ENCODE measurements at places on chromosomes 7 and 10.

DNA sequence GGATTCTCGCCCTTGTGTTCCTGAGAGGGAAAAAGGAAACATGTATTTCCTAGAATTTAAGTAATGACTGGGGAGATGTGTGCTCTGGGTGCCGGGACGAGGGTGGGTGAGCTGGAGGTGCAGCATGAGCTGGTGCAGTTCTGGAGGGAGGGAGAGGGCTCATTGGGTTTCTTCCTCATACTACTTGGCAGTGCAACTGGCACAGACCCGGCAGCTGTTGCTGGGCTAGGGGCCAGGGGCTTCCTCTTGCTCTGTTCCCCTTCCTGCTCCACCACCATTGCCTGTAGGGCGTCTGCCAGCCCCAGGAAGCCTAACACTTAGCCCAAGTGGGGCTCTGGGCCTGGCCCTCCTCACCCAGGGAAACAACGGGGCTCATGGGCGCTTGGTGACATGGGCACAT is 5.9 kb downstream of the RET start:
- DNase-seq = no peak

GRCh38 chr7:104968648-104969047 is 45.4 kb upstream of the KMT2E start:
- no peak for DNase-seq

DNA sequence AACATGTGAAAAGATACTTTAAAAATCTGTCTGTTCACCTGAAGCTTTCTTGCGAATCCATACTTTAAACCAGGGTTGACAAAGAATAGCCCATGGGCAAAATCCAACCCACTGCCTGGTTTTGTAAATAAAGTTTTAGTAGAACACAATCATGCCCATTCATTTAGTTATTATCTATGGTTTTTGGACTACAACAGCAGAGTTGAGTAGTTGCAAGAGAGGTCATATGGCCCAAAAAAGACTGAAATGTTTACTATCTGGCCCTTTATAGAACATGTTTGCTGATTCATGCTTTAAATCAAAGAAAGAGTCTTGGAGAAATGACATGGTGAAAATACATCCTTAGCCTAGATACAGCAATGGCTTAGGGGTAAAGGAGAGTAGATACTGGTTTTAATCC is 356.2 kb downstream of the RNLS start:
- DNase-seq = no peak

DNA sequence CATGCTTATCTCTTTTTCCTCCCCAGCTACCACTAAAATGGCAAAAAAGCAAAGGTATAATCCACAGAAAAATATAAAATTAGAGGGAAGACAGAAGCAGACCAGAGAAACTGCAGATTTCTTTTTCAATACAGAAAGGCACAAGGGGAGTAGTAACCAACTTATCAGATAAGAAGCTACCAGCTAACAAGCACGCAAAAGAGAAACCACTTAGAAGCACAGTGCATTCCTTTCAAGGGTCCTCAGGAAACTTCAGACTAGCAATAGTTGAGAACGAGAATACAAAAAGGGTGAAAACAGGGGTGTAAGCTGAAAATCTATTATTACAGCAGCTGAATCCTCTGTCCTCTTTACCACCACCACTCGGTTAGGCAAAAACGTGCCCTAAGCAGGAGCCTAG is 9.9 kb upstream of the OR2A5 start:
- no peak for DNase-seq

GRCh38 chr7:114415064-114415989 is 712 bp downstream of the FOXP2 start:
- DNase-seq = no peak

DNA sequence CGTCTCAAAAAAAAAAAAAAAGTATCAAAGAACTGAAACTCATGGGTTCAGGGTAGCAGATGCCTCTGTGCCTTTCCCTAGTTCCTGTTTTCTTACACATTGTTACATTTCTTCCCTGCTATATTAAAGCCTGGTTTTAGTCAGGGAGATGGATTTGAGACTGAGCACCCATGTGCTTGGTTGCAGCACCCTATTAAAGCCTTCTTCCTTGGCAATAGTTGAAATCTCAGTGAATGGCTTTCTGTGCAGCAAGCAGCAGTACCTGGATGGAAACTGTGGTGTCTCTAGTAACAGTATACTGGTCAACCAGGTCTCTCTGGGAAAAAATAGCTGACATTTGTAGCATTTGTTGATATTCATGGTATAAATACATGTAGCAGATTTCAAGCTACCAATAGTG is 331.1 kb downstream of the ANKRD30A start:
- DNase-seq = no peak

DNA sequence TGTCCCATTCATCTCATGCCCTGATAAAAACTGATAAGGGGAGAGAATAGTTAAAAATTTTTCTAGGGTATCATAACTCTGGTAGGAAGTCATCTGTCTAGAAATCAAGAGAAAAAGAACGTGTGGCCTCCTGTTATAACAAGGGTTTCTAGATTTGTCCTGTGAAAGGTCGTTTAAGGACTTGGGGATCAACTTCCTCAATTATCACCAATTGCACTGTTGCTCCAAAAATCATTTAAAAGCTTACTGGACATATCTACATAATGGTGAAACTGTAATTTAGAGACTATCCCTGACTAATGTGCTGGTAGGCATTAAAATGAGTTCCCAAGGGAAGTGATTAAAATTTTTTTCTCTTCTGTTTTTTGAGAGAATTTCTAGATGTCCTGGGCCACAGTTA is 58.2 kb downstream of the GPR141 start:
- no peak for DNase-seq

- no peak for DNase-seq
Measured at GRCh38 chr10:73478636-73479035, 17.2 kb downstream of the PPP3CB start.

DNA sequence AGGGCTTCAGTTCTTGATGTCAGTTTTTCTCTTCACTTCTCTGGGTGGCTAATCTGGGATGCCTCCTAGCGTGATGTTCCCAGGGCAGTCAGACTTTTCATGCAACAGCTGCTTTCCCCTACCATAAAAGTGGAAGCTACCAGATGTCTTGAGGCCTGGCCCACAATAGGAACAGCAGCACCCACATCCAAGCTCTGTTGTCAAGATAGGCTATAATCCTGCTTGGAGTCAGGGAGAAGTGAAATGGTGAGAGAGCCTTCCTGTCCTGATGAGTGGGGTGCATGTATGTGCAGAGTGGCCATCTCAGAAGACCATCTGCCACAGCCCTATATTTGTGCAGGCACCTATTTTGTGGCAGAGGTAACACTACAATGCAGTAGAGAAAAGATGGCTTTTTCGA is 108.0 kb downstream of the HTR5A start:
- DNase-seq = no peak

GRCh38 chr7:22252016-22252415 is 104.9 kb downstream of the RAPGEF5 start:
- no peak for DNase-seq

DNA sequence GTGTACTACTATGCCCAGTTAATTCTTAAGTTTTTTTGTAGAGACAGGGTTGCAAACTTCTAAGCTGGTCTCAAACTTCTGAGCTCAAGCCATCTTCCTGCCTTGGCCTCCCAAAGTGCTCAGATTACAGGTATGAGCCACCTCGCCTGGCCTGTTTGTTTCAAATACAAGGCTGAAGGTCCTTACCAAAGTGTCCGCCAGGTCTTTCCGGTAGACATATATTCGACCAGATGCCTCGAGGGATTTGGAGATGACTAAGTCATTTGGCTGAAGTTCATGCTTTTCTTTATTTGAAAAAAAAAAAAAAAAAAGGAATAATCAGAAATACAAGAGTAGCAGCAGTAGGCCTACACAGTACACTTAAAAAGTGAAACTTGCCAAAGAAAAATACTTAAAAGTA is 204.5 kb upstream of the CDCA7L start:
- DNase-seq = no peak

- DNase-seq = no peak
Measured at GRCh38 chr7:4221043-4221442, 461.1 kb upstream of the FOXK1 start.

- DNase-seq = no peak
Measured at GRCh38 chr10:88042160-88043100, 179.0 kb downstream of the PTEN start.
